ENCODE measurements at places on chromosomes 2 and 18.
A peak's percentile ranks its signal among the peaks of the same experiment; 100 is the strongest.

GRCh38 chr2:47488870-47489584 is 86.1 kb downstream of the MSH2 start:
- no peaks in the 10 kb centered on the region for H3K36me3 ChIP-seq
- no peak overlapping the region for H3K4me3 ChIP-seq
- H3K27me3 ChIP-seq, result no peaks in the 10 kb centered on the region
- DNase-seq, result peak; percentile 36
- peaks cover 5% of the 10 kb centered on the region for H3K4me1 ChIP-seq

DNA sequence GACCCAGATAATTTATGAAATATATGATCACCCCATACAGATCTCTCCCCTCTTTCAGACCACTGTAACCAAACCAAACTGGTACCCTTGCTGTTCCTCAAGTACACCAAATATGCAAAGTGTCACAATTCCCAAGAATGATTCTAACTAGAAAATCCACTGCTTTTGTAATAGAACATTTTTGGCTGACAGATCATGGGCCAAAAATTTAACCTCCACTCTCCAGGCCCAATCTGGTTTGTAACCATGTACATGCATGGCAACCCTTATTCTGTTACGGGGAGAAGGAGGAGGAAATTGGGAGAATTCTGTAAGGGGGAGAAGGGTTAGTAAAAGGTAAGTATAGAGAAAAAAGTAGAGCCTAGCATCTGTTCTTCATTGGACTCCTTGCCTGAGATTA is 62.0 kb downstream of the IKZF2 start:
- H3K27ac ChIP-seq, result no peak overlapping the region
- H3K4me3 ChIP-seq, result no peak overlapping the region
- DNase-seq, result no peak

- peaks cover 87% of the 10 kb centered on the region for H3K27me3 ChIP-seq
- DNase-seq, result no peak
- H3K36me3 ChIP-seq, result no peaks in the 10 kb centered on the region
- no peak within 1 kb of the TSS for H3K4me3 ChIP-seq
Observed at GRCh38 chr18:5543773-5544389, at the start of gene EPB41L3. TSS of gene EPB41L3 (minus strand) at chr18:5543997. CDS start at chr18:5489183, 54,814 bp downstream.

DNA sequence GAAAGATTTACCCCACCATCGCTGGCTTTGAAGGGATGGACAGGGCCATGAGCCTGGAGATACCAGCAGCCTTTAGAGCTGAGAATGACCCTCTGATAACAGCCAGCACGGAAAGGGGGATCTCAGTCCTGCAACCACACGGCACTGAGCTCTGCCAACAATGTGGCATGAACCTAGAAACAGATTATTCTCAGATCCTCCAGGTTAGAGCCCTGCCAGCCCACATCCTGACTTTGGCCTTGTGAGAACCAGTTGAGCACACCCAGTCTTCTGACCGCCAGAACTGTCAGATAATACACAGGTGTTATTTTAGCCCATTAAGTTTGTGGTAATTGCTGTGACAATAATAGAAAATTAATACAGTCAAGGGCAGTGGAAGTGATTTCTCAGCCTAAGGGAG is 9.4 kb upstream of the GNLY start:
- no peak for DNase-seq
- no peak overlapping the region for H3K4me3 ChIP-seq
- no peaks in the 10 kb centered on the region for H3K27me3 ChIP-seq
- no peaks in the 10 kb centered on the region for H3K36me3 ChIP-seq

- H3K4me3 ChIP-seq, result no peak overlapping the region
- H3K27me3 ChIP-seq, result no peaks in the 10 kb centered on the region
- peaks cover 5% of the 10 kb centered on the region for H3K4me1 ChIP-seq
- no peak overlapping the region for H3K27ac ChIP-seq
Observed at GRCh38 chr2:158598862-158599517, 142.2 kb downstream of the PKP4 start.

Data from A673 (cell line).